Brain pericyte (primary cell): ENCODE measurements at places on chromosomes 7 and 10.

DNA sequence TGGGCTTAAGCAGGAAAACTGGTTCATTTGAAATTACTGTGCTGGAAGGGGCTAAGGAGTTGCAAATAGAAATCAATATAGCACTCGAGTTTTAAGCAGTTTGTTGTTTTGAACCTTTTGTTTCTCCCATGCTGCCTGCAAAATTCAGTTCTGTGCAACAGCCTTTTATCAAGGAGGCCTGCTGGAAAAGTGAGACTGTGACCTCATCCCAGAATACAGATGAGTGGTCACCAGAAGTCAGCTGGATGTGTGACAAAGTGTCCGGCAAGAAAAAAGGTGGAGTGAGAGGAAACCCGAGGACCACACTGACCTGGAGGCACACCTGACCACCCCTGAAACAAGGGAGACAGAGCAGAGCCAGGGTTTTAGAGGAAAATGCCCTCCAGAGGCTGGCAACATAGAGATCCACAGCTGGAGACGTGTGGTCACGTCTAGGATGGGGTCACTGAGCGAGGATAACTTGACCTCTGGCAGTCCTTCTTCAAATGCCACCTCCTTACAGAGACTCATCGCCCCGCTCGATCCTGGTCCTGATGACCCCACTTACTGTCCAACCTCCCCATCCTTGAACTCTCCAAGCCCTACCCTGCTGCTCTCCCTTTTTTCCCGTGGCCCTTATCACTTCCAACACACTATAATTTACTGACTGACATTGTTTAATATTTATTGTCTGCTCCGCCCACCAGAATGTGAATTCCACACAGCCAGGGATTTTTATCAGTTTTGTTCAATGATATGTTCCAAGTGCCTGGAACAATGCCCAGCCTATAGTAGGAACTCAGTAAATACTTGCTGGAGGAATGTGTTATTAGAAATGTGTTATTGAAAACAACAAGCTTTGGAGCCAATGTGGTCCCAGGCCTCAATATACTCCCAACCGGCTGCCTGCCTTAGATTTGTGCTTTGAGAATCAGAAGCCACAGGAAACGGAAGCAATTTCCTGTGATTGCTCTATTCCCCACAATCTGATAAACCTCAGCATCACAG is 243.8 kb downstream of the GLI3 start:
- DNase-seq, result no peak

- no peak for DNase-seq
These were observed 26.8 kb downstream of the GAD2 start for GRCh38 chr10:26243351-26243720.

DNA sequence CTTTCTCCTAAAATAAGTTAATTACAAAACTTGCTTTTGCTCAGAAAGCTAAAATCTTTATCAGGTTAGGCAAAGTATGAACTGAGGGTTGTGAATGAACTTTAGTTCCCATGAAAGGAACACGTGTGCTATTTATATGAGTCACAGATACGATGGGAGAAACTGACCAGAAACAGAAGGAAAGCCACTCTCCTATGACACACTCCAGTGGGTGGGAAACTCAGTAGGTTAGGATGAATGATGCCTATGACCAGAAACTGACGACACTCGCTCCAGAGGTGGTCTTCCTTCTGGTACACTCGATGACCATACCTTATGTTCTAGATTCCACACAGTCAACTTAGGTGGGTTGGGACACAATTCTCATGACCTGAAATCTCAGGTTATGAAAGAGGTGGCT is 215.7 kb upstream of the INHBA start:
- DNase-seq, result peak; percentile 61

DNA sequence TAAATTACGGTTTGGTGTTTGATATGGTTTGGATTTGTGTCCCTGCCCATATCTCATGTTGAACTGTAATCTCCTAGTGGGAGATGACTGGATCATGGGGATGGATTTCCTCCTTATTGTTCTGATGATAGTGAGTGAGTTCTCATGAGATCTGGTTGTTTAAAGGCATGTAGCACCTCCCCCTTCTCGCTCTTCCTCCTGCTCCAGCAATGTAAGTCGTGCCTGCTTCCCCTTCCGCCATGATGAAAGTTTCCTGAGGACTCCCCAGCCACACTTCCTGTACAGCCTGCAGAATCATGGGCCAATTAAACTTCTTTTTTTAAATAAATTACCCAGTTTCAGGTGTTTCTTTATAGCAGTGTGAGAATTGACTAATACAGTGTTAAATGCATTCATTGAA is 116.6 kb downstream of the DOCK4 start:
- DNase-seq, result no peak

GRCh38 chr10:132320654-132321469 is 11.1 kb upstream of the LRRC27 start:
- DNase-seq, result no peak

- DNase-seq, result no peak
These were observed 32.6 kb upstream of the ORC5 start for GRCh38 chr7:104240401-104240800.

DNA sequence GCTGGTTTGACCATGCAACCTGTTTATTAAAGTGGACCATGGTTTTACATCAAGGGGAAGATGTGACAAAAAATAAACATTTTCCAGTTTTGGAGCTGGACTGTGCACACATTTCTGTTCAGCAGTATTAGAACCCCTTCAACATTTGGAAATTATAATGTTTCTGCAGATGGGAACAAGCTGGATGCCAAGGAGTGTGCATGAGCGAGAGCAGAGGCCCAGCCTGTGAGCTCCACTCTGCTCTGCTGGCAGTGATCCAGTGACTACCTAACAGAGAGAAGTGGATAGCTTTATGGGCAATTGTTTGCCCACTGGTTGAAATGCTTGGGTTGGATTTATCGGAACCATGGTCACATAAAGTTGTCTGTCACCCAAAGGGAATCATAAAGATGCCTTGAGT is 456.7 kb downstream of the NRG3 start:
- no peak for DNase-seq

DNA sequence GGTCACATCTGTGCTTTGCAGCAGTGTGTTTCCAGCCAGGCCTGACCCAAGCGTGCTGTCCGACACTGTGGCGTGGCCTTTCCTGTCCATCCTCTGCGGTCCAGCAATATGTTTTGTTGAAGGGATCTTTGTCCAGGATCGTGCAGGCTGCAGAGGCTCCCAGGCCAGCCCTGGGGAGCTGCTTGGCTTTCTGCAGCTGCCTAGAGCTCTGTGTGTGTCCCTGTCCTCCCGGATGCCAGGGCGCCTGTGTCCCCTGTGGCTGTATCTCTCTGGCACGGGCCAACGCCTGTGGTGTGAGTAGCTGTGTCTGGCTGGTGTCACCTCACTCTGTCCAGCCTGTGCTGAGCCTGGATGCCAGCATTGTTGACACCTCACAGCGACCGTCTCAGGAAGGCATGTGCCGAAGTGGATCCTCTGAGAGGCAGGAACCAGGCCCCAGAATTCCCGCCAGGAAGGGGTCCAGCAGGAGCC is 94.5 kb downstream of the INPP5A start:
- DNase-seq, result no peak

DNA sequence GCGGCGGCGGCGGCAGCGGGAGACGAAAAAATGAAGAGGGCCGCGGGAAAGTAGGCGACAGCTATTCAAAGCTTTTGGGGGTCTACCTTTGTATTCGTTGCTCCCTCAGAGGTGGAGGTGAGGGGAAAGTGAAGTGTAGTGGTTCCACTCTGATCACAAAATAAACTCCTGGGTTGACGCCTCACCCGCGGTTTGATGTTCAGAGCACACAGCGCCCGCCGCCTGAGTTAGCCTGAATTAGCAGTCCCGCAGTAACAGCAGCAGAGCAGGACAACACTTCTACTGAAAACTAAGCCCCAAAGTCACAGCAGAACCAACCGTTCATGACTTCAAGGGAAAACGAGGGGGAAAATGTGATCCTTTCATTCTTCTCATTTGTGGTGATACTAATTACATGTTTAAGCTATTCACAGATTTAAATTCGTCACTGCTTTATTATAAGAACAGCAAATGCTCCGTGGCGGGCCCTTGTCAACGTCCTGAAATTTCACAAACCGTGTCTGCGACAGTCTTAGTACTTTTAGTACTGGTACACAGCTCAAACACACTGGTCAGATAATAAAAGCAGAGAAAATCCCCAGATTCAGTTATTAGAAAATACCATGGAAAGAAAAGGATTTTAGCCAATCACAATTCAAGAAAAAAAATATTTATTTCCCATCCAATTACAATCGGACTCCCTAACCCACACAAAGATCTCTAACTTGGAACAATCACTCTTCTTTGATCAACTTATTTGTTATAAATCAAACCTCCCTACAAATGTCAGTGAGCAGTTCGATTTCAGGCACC is 563 bp upstream of the JMJD1C start:
- DNase-seq, result peak; percentile 36

GRCh38 chr10:120132811-120133210 is 240.3 kb downstream of the SEC23IP start:
- DNase-seq, result no peak

DNA sequence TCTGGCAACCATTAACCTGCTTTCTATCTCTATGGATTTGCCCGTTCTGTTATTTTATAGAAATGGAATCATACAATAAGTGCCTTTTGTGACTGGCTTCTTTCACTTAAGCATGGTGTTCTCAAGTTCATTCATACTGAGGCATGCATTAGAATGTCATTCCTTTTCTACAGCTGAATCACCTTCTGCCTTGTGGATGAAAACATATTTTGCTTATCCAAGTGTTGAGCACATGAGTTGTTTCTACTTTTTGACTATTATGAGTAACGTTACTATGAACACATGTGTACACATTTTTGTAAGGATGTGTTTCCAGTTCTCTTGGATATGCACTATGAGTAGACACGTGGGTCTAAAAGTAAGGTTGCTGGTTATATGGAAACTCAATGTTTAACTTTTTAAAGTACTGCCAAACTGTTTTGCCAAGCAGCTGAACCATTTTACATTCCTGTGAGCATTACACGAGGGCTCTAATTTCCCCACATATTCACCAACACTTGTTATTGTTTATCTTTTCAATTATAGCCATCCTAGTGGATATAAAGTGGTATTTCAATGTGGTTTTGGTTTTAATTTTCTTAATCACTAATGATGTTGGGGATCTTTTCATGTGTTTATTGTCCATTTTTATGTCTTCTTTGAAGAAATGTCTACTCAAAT is 241.3 kb downstream of the FANK1 start:
- no peak for DNase-seq

GRCh38 chr10:117441812-117442443 is 66.7 kb upstream of the PDZD8 start:
- DNase-seq, result no peak

GRCh38 chr10:93077860-93078337 is 4.2 kb downstream of the CYP26A1 start:
- no peak for DNase-seq

DNA sequence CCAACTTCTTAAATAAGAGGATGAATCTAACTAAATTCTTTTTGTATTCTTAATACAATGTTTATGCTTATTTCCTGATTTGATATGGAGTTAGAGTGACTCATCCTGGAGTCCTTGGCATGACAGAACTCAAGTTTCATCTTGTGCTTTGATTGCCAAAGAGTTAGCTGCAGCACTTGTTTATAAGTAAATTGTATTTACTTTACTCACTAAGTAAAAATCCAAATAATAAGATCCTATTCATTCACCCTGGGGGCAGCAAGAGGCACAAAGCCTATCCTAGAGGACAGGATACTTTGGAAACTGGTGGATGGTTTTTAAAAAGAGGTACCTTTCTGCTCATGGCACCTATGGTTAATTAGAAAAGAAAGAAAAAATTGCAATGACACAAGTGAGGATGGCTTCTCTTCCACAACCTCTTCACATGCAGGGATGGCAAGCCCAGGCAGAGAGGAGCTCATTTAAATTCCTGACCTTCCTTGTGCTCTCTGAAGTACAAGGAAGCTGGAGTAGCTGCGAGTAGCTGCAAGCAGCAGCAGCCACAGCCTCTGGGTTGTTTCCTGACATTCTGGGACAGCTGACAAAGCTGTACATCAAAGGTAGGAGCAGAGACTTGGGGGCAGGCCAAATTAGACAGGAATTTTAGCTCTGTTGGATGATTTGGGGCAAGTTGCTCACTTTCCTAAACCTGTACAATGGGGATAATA is 28.5 kb upstream of the CROT start:
- no peak for DNase-seq

DNA sequence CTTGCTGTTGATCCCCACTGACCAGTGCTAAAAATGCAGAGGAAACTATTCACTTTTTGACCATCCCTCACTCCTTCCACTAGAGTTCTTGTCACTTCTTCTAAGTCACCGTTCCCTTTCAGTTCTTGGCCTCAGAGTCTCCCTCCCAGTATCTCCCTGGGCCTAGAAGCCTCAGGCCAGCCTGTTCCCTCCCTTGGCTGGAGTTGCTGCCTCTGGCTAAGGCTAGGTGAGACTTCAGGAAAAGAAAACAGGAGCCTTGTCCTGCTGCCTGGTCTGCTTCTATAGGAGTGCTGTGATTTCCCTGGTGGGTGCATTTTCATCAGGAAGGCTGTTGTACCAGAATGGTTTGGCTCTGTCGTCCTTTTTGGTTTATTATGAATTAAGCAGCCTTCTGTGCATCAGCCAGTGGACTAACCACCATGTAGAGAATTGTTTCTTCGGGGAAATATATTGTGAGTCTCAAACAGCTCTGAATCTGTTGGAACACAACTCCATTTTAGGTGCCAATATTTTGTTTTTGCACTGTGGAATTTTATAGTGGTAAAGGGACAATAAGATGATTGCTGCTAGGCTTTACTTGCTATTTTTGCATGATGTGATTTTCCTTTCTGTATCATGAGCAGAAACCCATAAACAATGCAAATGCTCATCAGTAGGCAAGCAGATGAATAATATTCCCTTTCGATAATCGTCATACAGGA is 233.4 kb upstream of the FZD1 start:
- DNase-seq, result no peak

- no peak for DNase-seq
These were observed 143.7 kb upstream of the COL1A2 start for GRCh38 chr7:94250987-94251386.

GRCh38 chr7:77415823-77416620 is at the start of gene GSAP:
Gene GSAP (minus strand): TSS chr7:77416349. CDS start chr7:77416321, 28 bp downstream.
- DNase-seq, result no peak

- no peak for DNase-seq
These were observed 95.5 kb downstream of the OAT start for GRCh38 chr10:124323111-124323725.

DNA sequence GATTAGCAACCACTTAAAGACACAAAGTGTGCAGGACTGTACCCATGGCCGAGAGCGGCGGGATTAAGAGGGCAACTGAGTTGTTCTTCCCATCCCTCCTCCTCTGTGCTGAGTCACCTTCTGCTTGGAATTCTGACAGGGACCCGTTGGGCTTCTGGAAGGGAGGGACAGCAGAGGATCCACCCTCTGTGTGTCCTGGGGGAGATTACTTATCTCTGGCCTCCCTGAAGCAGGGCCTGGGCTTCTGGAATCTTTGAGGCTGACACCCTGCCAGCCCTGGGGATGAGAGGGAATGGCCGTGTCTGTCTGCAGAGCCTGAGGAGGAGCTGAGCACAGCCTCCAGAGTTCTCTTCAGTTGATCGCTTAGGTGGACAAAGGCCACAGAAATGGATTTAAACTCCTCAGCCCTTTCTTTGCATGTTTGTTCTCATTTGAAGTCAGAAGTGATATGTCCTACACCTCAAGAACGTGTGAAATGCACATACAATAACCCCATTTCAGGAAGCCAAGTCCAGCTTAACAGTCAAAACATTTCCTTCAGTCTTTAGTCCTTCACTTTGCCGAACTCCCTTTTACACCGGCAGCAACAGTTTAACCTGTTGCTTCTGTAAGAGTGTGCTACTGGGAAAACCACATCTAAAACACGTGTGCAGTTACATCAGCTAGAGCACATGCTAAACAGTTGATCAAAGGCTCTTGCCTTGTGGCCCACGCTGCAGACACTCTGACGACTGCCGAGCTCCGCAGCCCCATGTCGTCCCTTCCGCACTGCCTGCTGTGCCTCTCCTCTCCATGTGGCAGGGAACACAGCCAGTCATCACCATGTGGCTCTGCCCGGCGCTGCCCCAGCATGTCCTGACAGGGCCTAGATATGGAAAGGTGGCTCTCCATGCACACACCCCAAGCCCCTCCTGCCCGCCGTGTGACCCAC is 55.7 kb downstream of the IKZF1 start:
- DNase-seq, result no peak
